ENCODE measurements at places on chromosomes 2 and 18.

DNA sequence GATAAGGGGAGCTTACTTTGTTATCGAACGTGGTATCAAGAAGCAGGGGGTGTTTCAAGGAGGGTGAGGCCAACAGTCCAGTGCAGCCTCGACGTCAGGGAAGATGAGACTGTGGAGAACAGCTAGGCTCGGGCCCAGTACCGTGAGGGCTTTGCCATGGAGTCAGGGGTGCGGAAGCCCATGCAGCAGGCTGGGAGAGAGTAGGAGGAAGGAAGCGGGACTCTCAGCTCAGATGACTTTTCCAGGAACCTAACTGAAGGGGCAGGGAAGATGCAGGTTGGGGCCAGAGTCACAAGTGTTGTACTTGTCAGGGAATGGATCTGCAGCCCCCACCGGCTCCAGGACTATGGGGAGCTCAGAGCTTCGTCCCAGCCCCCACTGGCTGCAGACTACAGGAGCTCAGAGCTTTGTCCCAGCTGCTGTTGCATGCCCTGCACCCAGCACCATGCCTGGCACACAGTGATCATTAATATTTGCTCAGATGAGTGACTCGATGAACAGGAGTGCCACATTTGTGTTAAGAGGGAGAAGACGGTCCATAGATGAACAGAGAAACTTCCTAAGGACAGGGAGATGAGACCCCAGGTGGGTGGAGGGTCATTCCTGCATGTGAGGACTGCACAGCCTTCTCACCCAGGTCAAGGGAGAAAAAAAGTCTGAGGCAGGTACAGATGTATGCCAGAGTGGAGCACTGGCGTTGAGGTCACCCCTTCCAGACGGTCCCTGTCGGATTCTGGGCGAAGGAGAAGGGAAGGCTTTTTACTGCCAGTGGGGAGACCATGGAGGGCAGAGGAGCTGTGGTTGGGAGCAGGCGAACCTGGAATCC is 36.4 kb downstream of the PTGR3 start:
- no peak for DNase-seq

DNA sequence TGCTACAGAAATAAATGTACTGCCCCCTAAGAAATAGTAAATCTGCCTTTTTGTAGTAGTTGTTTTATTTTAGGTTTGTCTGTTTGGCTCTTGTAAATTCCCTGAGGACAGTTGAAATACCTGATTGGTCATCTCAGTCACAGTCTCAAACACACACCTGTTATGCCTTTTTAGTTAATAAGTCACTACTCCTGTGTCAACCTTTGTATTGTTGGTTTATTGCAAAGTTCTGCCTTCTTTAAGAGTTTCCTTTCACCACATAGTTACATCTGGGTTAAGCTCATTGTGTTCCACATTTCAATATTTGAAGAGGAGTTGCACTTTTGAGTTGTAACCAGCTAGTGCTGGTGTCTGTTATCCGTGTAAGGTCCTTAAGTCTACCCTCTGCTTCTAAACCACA is 198.7 kb downstream of the CCDC85A start:
- DNase-seq = no peak

GRCh38 chr2:219551441-219552381 is 7.9 kb downstream of the TMEM198 start:
- no peak for DNase-seq

DNA sequence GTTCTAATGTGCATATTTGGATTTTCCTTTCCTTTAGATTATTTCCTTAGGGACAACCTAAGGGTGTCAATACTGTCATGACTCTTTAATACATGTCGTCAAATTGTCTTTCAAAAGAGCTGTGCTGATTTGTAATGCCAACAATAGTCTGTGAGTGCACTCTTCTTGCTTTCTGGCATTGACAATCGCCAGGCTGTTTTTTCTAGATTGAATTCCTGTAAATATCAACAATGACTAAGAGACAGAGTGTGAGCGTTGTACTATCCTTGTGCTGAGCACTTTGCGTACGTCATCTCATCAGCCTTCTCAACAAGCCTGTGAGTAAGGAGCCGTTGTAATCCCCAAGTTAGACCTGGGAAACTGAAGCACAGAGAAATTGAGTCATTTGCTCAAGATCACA is 96.0 kb downstream of the ACOXL start:
- DNase-seq = no peak

- no peak for DNase-seq
Observed at GRCh38 chr2:112947374-112947773, 30.4 kb upstream of the IL36G start.

DNA sequence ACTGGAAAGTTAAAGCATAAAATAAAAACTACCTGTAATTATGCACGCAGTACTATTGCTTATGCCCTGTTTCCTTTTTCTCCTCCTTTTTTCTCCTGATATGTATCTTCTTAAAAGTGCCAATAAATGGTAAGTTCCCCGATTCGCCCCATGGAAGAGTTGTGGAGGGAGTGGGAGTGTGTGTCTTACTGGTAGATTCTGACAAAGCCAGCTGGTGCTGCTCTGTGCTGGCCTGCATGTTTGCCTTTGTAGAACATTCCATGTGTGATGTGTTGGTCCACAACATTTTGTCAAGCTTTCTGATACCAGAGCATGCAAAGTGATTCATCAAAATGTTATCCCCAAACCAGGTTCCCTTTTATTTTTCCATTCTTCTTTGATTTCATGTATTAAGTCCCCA is 356.9 kb upstream of the RAB12 start:
- DNase-seq = no peak

DNA sequence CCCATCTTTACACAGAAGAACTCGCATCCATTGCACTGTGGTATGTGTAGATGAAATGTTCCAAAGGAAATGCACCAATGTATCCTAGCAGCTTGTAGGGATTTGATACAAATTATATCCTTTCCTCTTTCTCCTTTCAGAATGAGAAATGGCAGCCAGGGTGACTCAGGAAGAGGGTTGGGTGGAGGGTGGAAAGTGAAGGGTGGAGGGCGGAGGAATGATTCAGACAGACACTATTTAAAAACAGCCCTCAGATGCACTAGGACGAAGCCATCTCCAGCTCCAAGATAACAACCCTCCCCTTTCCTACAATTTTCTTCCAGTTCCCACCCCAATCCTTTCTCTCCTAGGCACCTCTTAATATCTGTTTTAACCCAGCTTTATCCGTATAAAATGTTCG is 96.2 kb upstream of the STK39 start:
- DNase-seq = no peak

DNA sequence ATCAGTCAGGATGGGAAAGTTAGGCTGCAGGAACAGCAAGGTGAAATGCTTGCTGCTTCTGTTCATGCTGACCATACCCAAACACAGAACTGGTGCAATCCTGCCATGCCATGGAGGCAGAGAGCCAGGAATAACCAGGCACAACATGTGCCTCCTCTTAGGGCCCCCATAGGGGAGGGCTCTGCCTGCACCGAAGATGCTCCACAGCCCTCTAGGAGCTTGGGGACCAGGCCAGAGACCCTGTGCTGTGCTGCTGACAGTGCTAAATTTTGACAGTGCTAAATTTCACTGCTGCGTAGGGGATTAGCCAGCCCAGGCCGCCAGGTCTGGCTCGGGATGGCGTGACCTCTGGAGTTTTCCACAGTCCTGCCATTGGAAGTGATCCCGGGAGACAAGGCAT is 173.3 kb downstream of the SH3RF3 start:
- no peak for DNase-seq

DNA sequence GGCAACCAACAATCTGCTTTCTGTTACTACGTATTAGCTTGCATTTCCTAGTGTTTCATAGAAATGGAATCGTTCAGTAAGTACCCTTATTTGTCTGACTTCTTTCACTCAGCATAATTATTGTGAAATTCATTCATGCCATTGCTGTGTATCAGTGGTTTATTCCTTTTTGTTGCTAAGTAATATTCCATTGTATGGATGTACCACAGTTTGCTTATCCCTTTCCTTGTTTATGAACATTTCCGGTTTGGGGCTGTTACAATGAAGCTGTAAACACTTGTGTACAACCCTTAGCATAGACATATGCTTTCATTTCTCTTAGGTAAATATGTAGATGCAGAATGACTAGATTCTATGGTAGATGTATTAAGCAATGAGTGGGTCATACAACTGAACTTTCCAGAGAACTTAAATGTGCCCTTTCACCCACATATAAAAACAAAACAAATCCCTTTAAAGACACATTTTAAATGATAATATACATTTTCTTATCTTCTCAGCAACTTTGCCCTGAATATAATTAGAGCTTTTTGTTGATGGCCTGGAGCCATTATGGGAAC is 21.9 kb downstream of the FER1L5 start:
- no peak for DNase-seq

DNA sequence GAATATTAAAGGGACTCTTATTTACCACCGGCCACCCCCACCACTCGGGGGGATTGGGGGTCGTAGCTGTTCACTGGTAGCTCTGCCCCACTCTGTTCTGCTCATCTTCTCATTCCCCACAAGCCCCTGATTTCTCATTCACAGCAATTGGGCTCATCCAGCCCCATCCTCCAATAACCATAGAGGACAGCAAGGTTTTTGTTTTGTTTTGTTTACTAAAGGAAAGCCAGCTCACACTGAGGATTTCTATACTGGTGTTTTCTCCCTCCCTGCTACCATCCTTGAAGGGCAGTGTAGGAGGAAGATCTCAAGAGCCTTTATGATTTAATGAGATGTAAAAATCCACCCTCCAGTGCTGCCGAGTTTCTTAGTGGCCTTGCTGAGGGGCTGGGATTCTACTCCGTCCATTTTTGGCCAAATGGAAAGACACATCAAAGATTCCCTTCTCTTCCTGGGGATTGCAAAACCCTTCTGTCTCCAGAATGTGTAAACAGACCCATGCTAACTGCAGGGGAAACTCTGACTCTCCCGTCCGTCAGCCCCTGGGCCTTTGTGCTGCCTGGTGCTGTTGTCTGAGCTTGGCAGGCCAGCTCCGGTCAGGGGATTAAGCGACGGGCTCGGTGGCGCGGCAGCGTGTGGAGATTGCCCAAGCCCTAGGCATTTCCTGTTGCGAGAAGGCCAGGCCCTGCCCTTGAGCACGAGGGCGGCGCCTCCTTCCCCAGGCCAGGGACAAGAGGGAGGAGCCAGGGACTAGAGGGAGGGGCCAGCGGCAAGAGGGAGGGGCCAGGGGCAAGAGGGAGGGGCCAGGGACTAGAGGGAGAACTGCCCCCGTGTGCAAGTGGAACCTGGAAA is 165.0 kb downstream of the ANTXR1 start:
- peak; percentile 90 for DNase-seq

- DNase-seq = no peak
Observed at GRCh38 chr2:60957224-60957623, 60.3 kb upstream of the PEX13 start.

DNA sequence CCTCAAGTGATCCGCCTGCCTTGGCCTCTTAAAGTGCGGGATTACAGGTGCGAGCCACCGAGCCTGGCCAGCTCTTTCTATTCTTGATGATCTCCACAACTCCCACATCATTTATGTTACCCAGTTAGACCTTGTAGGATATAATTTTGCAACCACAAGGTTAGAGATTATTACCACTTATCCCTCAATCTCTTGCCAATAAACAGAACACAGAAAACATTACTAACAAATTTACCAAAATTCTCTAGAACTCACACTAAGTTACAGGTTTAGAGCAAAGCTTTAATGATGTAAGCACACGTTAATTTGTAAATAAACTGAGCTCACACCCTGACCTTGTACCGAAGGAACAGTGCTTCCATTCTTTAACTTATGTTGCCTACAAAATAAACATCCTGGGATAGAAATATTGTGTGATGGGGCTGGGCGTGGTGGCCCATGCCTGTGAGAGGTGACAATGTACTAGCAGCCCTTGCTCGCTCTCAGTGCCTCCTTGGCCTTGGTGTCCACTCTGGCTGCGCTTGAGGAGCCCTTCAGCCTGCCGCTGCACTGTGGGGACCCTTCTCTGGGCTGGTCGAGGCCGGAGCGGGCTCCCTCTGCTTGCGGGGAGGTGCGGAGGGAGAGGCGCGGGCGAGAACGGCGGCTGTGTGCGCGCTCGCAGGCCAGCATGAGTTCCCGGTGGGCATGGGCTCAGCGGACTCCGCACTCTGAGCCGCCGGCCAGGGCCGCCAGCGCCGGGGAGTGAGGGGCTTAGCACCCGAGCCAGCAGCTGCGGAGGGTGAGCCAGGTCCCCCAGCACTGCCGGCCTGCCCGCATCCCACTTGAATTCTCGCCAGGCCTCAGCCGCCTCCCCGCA is 42.1 kb upstream of the ITSN2 start:
- DNase-seq = no peak

- no peak for DNase-seq
Observed at GRCh38 chr2:176685908-176686307, 416.7 kb downstream of the MTX2 start.
